ENCODE measurements at places on chromosomes 16 and 17.

DNA sequence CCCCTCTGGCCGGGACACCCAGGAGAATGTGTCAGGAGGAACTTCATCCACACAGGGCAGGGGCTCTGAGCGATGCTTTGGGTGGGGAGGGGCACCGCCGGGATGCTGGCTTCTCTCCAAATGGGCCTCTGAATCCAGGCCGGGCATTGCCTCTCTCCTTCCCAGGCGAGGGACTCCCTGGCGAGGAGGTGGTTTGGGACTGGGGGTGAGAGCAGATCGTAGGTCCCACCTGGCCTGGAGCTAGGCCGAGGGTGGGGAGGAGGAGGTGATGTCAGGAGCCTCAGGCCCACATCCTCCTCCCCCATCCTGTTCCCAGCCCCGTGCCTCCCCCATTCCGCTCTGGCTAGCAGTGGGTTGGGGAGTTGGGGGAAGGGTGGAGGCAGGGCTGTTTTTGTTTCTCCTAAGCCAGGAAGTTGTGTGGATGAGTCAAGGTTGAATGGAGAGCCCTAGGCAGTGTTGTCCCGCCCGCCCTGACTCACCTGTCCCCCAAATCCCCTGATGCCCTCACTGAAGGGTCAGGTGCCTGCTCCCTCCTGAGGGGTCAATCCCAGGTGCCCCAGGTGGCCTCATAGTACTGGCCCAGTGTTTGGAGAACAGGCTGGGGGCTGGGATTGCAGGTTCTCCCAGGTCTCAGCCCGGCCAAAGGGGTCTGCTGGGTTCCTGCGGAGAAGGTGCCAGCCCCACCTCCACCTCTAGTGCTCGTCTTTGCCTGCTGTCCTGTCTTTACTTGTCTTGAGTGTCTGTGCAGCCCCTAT, 2.8 kb downstream of the GRB7 start:
- DNase-seq, result no peak

GRCh38 chr17:82779541-82779940, 27.7 kb downstream of the TBCD start:
- no peak for DNase-seq

DNA sequence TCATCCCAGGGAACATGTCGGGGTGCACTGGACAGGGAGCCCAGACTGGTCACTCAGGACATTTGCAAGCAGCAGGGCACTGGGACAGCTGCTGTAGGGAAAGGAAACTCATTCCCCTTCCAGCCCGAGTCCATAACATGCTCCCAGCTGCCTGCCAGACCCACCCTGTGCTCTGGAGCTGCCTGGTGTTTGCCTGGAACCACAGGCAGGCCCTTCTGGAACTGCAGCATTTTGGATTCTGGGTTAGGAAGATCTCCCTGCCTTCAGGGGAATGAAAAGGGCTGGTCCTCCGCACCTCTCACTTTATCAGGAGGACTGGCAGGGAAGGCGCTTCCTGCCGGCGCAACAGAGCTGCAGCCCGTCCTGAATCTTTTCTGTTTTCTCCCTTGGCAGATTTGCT, 41.2 kb downstream of the MEAK7 start:
- no peak for DNase-seq

- no peak for DNase-seq
Measured at GRCh38 chr17:18144261-18144660, 35.7 kb downstream of the MYO15A start.

- DNase-seq, result no peak
Measured at GRCh38 chr17:9837551-9838471, 12.1 kb downstream of the GLP2R start.

GRCh38 chr16:75648265-75649076, 898 bp downstream of the TERF2IP start:
- peak; percentile 10 for DNase-seq

DNA sequence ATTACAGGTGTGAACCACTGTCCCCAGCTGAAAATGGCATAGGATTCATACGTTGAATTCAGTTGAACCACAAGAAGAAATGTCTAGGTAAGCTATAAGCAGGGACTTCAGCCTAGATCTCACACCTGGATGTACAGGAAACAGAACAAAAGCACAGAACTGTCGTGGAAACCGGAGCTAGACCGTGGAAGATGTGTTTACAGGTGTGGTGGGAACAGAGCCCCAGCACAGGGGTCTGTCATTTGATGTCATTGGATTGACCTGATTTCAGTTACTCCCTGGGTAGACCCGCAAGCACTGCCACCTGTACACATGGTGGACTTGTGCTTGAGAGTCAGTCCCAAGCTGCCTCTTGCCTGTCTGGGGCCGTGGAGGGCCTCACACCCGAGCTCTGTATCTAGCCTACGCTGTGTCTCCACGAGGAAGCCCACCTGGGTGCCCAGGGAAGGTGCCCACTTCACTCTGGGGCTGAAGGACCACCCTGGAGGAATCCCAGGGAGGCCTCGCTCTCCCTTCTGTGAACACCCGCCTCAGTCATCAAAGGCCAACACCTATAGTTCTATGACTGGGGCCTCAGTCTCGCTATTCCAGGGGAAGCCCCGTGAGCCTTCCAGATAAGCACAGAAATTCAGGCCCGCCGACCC, 32.2 kb upstream of the MLKL start:
- DNase-seq, result no peak

GRCh38 chr17:40317345-40317873, 8.4 kb downstream of the RARA start:
- DNase-seq, result peak; percentile 36

GRCh38 chr17:57584050-57584551, 161.0 kb downstream of the CCDC182 start:
- no peak for DNase-seq

DNA sequence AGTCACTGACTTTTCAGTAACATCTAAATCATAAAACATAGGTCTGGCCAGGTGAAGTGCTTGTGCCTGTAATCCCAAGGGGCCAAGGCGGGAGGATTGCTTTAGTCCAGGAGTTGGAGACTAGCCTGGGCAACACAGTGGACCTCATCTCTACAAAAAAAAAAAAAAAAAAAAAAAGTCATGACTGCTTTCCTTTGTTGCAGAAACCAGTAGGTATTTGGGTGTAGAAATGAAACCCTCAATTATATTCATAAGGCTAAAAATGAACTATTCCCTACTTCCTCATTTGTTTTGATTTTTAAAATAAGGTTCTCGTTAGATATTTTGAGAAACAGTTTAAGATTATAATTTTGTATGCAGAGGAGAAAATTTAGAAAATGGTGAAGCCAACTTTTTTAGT, 26.0 kb downstream of the PITPNC1 start:
- DNase-seq, result no peak

DNA sequence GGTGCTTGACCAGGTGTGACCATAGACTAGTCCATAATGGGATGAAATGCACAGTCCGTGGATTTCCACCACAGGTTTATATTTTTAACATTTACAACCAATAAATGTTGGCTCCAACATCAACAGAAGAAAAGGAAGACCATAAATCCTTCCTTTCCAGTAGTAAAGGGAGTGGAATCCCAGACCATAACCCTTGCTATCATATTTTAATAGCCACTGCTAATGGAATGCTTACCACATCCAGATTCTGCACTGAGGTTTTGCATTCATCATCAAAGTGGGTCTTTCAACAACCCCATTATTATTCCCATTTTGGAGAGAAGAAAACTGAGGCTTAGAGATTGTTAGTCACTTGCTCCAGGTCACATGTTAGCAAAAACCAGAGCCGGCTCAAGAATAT, 106.7 kb downstream of the FOXL1 start:
- DNase-seq, result no peak

DNA sequence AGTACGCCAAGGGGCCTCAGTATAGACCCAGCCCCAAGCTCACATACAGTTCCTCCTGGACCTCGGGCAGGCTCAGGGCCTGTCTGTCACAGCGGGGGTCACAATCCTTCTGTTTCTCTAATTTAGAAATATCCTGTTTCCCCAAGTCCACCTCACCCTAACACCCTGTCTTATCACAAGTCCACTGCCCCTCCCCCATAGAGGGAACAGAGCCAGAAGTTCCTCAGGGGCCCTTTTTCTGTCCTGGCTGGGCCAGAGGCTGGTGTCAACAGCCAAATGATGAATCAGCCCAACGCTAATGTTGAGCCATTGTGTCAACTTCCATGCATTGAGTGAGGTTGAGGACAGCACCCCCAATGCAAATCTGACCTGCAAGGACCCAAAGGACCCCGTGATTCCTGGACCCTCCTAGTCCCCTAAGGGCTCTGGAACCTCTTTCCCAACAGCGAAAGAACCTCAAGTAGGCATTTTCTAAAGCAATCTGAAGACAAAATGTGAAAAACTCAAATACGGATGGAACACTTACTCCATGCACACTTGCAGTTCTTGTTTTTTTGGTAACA, 58.6 kb downstream of the PECAM1 start:
- no peak for DNase-seq

DNA sequence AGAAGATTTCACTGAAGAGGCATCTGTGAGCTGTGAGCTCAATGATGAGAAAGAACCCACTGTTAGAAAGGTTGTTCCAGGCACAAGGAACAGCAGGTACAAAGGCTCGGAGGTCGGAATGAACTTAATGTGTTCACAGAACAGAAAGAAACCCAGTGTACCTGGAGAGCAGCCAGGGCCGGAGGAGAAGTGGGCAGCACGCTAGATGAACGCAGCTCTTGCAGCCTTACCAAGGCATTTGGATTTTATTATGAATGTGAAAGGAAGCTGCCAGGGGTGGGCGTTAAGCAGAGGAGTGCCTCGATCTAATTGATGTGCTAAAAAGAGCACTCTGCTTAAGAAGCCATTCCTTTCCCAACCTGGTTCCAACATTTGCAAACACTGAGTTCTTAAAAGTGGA, 19.0 kb downstream of the EEF2K start:
- DNase-seq, result peak; percentile 24

GRCh38 chr16:3087243-3088235, 11.6 kb downstream of the ZSCAN10 start:
- DNase-seq, result no peak

GRCh38 chr17:65774787-65775186, 213.3 kb upstream of the AXIN2 start:
- DNase-seq, result no peak
